ENCODE measurements at places on chromosomes 16 and 17. TPM values are rescaled to one million over a fixed set of nuclear protein-coding genes. Genes with fewer than 3 reads are reported as not detected.

The WDR59 gene
- total RNA-seq = 18.9 TPM

DNA sequence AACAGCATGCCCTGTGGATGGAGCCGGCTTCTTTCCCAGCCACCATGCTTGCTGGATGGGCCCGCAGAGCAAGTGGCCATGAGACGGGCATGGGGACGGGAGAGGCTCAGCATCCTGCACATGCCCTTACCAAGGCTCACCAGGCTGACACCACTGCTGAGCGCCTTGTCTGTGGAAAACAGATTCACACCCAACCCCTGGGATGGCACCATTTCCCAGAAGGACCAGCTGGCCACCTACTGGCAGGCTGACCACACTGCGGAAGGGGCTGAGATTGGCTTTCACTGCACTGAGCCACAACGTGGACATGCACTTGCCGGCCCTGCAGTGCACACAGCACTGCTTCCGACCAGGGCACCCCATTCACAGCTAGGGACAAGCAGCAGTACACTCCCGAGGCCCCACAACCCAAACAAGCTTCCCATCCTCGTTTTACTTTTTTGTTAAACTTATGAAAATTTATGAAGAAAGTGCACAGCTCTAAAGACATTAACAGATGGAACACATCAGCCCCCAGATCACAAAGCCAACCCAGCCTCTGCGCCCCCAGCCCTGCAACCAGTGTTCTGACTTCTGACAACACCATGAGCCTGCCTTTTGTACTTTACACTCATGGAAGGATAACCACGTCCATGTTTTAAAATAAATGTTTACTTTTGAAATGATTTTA, 13.9 kb upstream of the KRTAP17-1 start:
- DNase-seq = no peak

DNA sequence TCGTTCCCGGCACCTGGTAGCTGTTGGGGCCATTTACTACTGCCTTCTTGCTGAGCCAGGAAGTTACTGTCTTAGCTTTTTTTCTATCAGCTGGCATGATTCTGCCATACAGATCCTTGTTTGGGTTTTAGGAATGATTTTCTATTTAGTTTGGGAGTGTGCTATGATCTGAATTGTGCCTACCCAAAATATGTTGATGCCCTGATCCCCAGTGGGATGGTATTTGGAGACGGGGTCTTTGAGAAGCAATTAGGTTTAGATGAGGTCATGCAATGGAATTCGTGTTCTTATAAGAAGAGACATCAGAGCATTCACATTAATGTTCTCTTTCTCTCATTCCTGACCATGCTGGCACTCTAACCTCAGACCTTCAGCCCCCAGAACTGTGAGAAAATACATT, 59.4 kb upstream of the HS3ST2 start:
- DNase-seq = no peak

DNA sequence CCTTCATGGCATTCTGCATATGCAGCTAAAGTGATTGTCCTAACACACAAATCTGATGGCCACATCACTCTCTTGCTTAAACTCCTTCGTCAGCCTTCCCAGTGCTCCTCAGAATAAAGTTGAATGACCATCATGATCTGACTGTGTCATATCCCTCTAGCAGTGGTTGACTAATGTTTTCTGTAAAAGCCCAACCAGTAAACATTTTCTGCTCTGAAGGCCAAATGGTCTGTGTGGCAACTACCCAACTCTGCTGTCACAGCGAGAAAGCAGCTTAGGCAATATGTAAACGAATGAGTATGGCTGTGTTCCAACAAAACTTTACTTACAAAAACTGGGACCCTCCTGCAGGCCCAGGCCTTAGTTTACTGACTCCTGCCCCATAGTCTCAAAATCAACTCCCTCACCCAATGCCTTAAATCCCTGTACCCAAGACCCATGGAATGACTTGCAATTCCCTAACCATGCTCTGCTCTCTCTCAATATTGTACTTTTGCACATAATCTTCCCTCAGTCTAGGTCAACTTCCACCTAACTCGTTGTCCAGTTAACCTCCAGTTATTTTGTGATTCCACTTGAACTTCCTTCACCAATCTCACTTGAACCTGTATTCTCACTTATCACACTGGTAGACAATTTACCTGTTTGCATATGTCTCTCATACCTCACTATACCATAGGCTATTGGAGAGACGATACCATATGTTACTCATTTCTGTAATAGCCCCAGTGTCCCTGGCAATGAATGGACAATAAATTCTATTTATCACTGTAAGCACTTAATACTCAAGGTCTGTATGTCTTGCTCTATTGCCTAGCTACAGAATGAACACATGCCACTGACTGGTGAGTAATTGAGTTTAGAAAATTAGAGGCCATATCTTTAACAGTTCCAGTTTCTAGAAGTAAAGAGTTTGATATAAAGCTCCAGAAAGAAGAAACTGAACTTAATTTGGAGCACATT, 29.1 kb downstream of the TMEM100 start:
- no peak for DNase-seq

- DNase-seq = no peak
Observed at GRCh38 chr17:34178092-34178491, 77.0 kb upstream of the CCL2 start.

DNA sequence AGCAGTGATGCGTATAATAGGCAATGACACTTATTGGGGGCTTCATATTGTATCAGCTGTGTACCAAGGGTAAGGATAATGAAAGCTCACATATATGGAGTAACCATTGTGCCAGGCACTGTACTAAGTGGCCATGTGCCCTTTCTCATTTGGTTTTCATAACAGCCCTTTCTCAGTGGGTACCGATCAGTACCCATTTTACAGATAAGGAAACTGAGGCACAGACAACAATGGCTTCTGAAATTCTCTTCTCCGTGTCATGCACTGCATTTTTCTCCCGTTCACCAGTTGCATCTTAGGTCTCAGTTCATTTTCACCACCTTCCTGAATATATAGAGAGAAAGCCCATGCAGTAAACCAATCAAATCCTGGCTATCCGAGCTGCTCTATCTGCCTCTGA, 216.7 kb upstream of the RBFOX1 start:
- DNase-seq = no peak

DNA sequence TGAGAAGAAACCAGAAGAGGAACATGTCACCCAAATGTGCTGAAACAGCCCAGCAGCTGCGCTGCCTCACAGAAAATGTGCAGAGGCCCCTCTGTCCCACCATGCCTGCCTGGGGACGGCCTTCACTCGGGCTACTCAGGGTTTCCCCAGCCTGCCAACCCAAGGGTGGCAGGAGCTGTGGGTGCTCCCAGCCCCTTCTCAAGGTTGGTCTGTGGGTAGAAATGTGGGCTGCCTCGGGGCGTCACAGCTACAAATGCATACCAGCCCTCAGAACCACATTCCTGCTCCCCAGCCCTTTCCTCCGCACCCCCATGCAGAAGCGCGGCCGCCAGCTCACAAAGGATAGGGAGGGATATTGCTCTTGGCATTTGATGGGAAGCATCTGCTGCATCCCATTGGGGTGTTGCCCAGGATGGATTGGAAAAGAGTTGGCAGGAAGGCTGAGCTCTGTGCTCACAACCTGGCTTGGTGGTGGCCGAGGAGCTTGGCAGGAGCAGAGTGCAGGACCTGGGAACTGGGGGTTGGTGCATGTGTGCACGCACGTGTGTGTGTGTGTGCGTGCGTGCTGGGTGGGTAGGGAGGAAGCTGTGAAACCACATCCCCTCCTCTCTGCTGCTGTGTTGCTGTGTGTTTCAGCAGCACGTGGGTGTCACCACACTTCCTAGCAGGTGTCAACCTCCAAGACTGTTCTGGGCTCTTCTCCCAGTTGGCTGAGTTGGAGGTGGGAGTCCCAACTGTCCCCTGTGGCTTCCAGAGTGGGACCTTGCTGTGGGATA, 304.4 kb downstream of the SEC14L1 start:
- no peak for DNase-seq

- DNase-seq = no peak
Observed at GRCh38 chr16:10995565-10995964, 51.2 kb downstream of the CLEC16A start.

- DNase-seq = no peak
Observed at GRCh38 chr17:33469421-33469820, 176.3 kb upstream of the ASIC2 start.

GRCh38 chr16:72517154-72517553, 345.2 kb upstream of the PMFBP1 start:
- DNase-seq = no peak

The INCA1 gene
- 0.13 TPM for total RNA-seq

Measured in pulmonary artery endothelial cell (primary cell).